Esophagus muscularis mucosa (tissue), 4 donors: ENCODE measurements at places on chromosomes 6 and 20. TPM values are rescaled to one million over a fixed set of nuclear protein-coding genes. Genes with fewer than 3 reads are reported as not detected.

Gene CALHM4
- not detected for total RNA-seq

Gene TOX2
- total RNA-seq: 19.4 TPM

Gene GSTA3
- total RNA-seq: not detected

Gene CDK19
- total RNA-seq: 12.0 TPM

Gene CNBD2
- 4.2 TPM for total RNA-seq

Gene MEP1A
- total RNA-seq: 0.17 TPM

Gene CLPSL2
- not detected for total RNA-seq

Gene PTK7
- total RNA-seq: 6.8 TPM

Gene SEL1L2
- total RNA-seq: not detected

GRCh38 chr20:16689906-16690305, 39.9 kb upstream of the SNRPB2 start:
- no peak overlapping the region for H3K4me3 ChIP-seq
- H3K27me3 ChIP-seq: no peaks in the 10 kb centered on the region
- no peaks in the 10 kb centered on the region for H3K36me3 ChIP-seq
- no peak overlapping the region for H3K27ac ChIP-seq

- DNase-seq: no peak
- no peaks in the 10 kb centered on the region for H3K36me3 ChIP-seq
- no peak overlapping the region for H3K4me3 ChIP-seq
- no peaks in the 10 kb centered on the region for H3K4me1 ChIP-seq
- H3K27me3 ChIP-seq: no peaks in the 10 kb centered on the region
These were observed 117.0 kb downstream of the SLC16A10 start for GRCh38 chr6:111204305-111204704.

- no peak overlapping the region for H3K4me3 ChIP-seq
- H3K27me3 ChIP-seq: no peaks in the 10 kb centered on the region
- H3K4me1 ChIP-seq: peaks cover 34% of the 10 kb centered on the region
- no peak for DNase-seq
- H3K27ac ChIP-seq: no peak overlapping the region
These were observed 56.8 kb upstream of the EEF1A1 start for GRCh38 chr6:73577676-73578075.

DNA sequence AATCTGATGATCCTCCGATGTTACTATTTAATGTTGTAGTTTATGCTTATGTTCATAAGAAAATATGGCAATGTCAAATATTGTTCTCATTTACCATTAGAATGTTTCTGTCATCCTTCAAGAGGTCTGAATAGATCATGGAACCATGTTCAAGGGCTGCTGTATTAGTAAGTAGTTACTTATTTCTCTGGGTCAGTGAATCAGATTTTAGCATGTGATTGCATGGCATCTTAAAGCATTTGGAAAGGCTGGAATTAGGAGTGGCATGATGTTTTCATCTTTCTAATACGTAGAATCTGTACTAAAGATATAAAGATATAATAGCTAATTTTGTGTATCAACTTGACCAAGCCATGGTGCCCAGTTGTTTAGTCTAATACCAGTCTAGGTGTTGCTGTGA, 40.5 kb upstream of the NKX2-4 start:
- no peak overlapping the region for H3K27ac ChIP-seq
- H3K36me3 ChIP-seq: no peaks in the 10 kb centered on the region
- H3K4me3 ChIP-seq: no peak overlapping the region
- DNase-seq: no peak
- no peaks in the 10 kb centered on the region for H3K4me1 ChIP-seq

DNA sequence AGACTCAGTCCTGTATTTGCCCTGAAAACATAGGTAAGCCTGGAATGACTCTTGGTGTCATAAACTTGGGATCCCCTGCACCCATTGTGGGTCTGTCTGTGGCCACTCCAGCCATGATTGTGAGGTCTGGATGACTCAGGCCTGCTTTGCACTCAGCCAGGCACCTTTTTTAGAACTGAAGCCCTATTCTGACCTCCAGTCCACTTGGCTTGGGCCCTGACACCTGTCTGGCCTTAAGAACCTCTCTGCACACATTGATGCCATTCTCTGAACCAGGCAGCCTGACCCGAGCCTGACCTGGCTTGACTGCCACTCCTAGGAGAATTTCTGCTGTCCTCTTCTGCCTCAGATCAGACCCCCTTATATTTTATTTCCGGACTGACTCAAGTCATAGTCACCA, 383.7 kb downstream of the MAFB start:
- no peaks in the 10 kb centered on the region for H3K27me3 ChIP-seq
- H3K4me3 ChIP-seq: no peak overlapping the region
- peak; percentile 45 for DNase-seq
- H3K4me1 ChIP-seq: peaks cover 8% of the 10 kb centered on the region
- no peak overlapping the region for H3K27ac ChIP-seq

DNA sequence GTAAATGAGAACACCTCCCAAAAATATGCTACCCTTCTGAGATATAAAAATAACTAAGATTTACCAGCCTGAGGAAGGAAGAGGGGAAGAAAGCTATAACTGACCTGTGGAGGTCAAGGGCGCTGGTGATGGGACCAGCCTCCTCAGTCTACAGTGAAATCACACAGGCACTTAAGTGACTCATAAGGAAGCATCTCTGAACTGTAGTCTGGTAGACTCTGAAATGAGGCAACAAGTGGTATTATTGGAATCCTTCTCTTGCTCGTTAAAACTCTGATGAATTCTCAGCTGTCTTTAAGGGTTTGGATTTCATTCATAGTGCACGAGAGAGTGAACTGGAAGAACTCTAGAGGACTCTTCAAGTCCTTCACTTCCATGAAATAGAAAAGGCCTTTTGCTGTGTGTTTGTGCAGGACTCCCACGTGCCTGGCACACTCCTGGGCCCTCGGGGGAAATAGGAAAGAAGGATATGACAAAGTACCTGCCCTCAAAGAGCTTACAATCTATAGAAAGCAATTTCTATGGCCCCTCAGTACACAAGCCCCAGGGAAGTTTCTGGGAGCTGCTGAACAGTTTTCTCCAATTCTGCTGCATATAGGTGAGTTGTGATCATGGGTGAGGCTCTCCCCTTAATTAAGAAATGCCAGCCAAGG, 231.8 kb upstream of the RREB1 start:
- H3K4me3 ChIP-seq: no peak overlapping the region
- H3K27ac ChIP-seq: no peak overlapping the region
- no peaks in the 10 kb centered on the region for H3K27me3 ChIP-seq
- no peak for DNase-seq

GRCh38 chr6:149727793-149728498, 10.0 kb upstream of the LATS1 start:
- H3K27me3 ChIP-seq: no peaks in the 10 kb centered on the region
- no peak overlapping the region for H3K4me3 ChIP-seq
- no peak for DNase-seq
- peaks cover 55% of the 10 kb centered on the region for H3K36me3 ChIP-seq
- H3K4me1 ChIP-seq: no peaks in the 10 kb centered on the region

DNA sequence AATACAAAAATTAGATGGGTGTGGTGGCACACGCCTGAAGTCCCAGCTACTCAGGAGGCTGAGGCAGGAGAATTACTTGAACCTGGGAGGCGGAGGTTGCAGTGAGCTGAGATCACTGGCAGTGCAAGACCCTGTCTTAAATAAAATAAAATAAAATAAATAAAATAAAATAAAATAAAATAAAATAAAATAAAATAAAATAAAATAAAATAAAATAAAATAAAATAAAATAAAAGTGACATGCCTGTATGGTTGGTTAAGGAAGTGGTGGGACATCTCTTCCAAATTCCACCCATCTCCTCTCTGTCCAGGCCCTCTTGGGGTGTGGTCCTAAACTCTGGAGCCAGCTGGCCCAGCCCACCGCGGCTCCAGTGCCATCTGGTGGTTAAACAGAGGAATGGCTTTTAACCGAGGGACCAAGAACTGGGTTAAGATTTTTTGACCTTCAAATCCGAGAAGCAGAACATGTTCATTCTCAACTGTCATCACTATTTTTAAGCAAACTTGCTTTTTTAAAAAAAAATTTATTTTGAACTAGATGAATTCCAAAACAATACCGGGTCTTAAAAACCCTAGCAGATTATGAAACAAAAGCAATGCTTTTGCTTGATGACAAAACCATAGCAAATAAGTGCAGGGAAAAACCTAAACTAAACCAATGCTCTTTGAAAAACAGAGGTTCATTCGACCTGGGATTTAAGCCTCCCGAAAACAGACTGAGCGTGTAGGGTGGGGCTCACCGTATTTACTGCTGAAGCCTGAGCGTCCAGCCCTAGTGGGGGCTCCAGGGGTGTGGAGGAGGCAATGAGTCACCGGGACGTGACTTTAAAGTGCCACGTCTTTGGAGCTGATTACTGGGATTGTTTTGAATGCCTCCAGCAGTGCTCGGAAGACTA, 68.8 kb downstream of the CDC5L start:
- no peak overlapping the region for H3K27ac ChIP-seq
- H3K27me3 ChIP-seq: no peaks in the 10 kb centered on the region
- DNase-seq: no peak
- peaks cover 4% of the 10 kb centered on the region for H3K36me3 ChIP-seq
- no peak overlapping the region for H3K4me3 ChIP-seq

DNA sequence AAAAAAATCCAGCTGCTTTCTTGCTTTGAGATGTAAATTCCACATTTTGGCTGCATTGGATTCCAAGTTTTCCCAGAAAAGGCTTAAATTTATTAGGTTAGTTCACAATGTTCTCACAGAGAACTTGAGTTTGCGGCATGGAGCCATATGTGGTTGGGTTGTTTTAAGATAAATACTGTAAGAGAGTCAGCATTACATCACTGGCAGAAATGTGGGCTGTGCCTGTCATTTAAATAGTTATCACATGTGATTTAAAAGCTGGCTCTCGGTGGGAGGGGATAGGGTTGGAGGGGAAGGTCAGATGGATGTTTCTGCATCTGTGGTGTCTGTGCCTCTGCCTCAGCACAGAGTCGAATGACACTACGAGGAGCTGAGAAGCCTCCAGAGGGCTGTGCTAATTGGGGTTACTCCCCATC, 73.8 kb upstream of the SCP2D1 start:
- H3K36me3 ChIP-seq: peaks cover 2% of the 10 kb centered on the region
- H3K27me3 ChIP-seq: no peaks in the 10 kb centered on the region
- no peak for DNase-seq
- H3K27ac ChIP-seq: no peak overlapping the region
- peaks cover 11% of the 10 kb centered on the region for H3K4me1 ChIP-seq

GRCh38 chr20:61765081-61765870, 300.4 kb downstream of the TAF4 start:
- no peak overlapping the region for H3K27ac ChIP-seq
- no peaks in the 10 kb centered on the region for H3K36me3 ChIP-seq
- no peaks in the 10 kb centered on the region for H3K4me1 ChIP-seq

GRCh38 chr20:48594533-48594932, 233.3 kb downstream of the PREX1 start:
- no peak overlapping the region for H3K4me3 ChIP-seq
- H3K36me3 ChIP-seq: no peaks in the 10 kb centered on the region
- peaks cover 4% of the 10 kb centered on the region for H3K4me1 ChIP-seq
- H3K27me3 ChIP-seq: no peaks in the 10 kb centered on the region
- DNase-seq: no peak

- no peak for DNase-seq
- no peaks in the 10 kb centered on the region for H3K4me1 ChIP-seq
- no peaks in the 10 kb centered on the region for H3K36me3 ChIP-seq
- no peak overlapping the region for H3K4me3 ChIP-seq
These were observed 43.0 kb upstream of the TMEM200A start for GRCh38 chr6:130322673-130323268.

GRCh38 chr6:152166497-152166896, 359.0 kb downstream of the ESR1 start:
- H3K4me1 ChIP-seq: peaks cover 11% of the 10 kb centered on the region
- DNase-seq: no peak
- H3K27ac ChIP-seq: no peak overlapping the region
- no peaks in the 10 kb centered on the region for H3K27me3 ChIP-seq

DNA sequence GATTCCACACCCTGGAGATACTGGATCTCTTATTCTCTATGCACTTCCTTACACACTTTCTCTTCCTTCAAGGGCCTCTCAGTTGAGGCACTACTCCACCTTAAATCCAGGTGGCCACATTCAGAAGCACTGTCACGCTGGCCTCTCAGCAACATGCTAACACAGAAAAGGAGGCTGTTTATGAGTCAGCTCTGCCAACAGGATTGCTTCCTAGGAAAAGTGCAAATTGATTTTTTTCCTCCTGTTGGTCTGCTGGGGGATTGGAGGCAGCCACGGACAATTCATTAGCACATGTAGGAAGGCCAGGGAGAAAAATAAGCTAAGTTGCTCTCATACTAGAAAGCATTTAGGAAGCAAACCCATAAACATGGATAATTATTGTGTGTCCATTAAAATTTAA, 20.9 kb downstream of the LY86 start:
- DNase-seq: no peak
- H3K27me3 ChIP-seq: no peaks in the 10 kb centered on the region
- no peak overlapping the region for H3K27ac ChIP-seq
- H3K36me3 ChIP-seq: no peaks in the 10 kb centered on the region
- no peak overlapping the region for H3K4me3 ChIP-seq
- H3K4me1 ChIP-seq: no peaks in the 10 kb centered on the region

- DNase-seq: no peak
- no peaks in the 10 kb centered on the region for H3K4me1 ChIP-seq
- H3K4me3 ChIP-seq: no peak overlapping the region
These were observed 437.1 kb downstream of the GRIK2 start for GRCh38 chr6:101830501-101831031.

GRCh38 chr6:53861518-53861917, 66.7 kb downstream of the LRRC1 start:
- DNase-seq: no peak
- peaks cover 59% of the 10 kb centered on the region for H3K4me1 ChIP-seq
- peak overlapping the region; percentile 5 for H3K27ac ChIP-seq
- H3K27me3 ChIP-seq: no peaks in the 10 kb centered on the region
- no peak overlapping the region for H3K4me3 ChIP-seq

DNA sequence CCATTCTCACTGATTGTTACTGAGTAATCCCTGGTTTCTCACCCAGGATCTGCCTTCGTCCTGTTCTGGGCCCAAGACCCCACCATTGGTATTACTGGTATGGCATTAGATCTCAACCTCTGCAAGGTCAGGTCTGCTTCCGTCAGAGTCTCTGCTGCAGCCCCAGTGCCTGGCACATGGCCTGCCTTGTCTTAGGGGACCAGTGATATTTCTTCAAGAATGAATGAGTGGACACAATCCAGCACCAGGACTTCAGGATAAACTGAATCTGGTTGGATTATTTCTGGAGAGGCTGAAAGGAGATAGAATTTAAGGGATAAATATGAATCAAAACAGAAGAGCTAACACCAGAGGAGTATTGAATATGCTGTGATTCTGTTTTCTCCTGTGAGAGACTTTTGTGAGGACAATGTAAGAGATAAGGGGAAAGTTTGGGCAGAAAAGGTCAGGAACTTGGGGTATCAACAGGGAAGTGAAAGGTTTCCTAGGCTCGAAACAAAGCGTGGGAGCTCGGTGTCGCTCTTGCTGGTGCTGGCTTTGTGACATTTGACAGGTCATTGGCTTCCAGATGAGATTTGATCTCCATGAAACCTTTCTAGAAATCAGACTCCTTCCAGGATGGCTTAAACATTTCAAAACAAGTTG, 53.9 kb downstream of the OSTM1 start:
- H3K36me3 ChIP-seq: no peaks in the 10 kb centered on the region
- DNase-seq: no peak
- H3K4me1 ChIP-seq: no peaks in the 10 kb centered on the region
- no peak overlapping the region for H3K27ac ChIP-seq

GRCh38 chr6:34102099-34102656, 43.7 kb downstream of the GRM4 start:
- no peaks in the 10 kb centered on the region for H3K4me1 ChIP-seq
- no peak overlapping the region for H3K27ac ChIP-seq
- no peak overlapping the region for H3K4me3 ChIP-seq
- no peaks in the 10 kb centered on the region for H3K27me3 ChIP-seq
- no peaks in the 10 kb centered on the region for H3K36me3 ChIP-seq
